ENCODE measurements at places on chromosomes 11 and 22. TPM values are rescaled to one million over a fixed set of nuclear protein-coding genes. Genes with fewer than 3 reads are reported as not detected.

Gene DESI1
- polyA plus RNA-seq = 30.8 TPM

Gene SPA17
- 15.6 TPM for polyA plus RNA-seq

Gene PACSIN2
- 65.0 TPM for polyA plus RNA-seq

- DNase-seq = no peak
These were observed 6.6 kb upstream of the GRAMD4 start for GRCh38 chr22:46613606-46614021.

Gene OR8J1
- polyA plus RNA-seq = not detected

Measured in right lung (tissue), 10 donors.